ENCODE measurements at places on chromosomes 4 and X. TPM values are rescaled to one million over a fixed set of nuclear protein-coding genes. Genes with fewer than 3 reads are reported as not detected.

DNA sequence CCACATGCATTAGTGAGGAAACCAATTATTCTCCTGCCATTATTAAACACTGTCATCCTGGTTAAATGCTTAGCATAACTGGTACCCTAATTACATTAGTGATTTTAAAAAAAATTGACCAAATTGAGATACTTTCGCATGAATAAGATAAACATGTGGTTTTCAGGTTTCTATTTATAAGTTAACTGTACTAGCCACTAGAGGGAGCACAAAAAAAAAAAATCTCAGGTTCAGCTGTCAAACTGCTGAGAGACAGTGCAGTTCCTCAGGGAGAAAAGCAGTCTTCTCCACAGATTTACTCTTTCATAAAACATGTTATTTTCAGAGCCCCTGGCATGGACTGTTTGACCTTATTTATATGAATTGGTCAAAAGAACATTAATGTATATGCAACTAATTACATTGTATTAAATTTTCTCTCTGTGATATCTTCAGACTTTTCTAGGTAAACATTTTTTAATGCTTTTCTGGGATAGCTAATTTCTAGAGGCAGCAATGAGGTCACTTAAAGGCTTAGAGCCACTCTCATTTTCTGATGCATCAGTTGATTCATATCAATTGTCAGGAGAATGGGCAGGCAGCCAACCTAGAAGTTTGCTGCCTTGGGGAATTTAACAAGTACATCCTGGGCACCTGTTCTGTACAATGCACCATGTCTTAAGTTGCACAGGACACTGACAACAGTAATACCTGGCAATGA, 167.5 kb downstream of the CDS1 start:
- no peak for DNase-seq

DNA sequence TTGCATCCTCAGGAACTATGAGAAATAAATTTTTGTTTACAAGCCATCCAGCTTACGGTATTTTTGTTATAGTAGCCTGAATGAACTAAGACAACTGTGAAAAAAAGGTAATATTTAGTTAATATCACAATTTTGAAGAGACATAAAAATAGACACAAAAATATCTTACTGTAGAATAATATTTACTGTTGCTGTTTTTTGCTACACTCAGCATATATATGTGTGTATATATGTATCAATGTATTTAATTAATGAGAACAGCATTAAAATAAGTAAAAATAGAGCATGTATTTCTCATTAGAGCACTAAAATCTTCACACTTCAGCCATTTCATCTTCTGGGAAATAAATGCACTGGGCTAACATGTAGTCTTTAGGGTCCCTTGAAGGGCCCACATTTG, 24.6 kb downstream of the PPP3CA start:
- DNase-seq, result no peak

GRCh38 chrX:139563251-139563650, 32.7 kb downstream of the F9 start:
- DNase-seq, result no peak

GRCh38 chr4:104625706-104626105, 131.0 kb upstream of the CXXC4 start:
- DNase-seq, result no peak

Gene PPEF2
- polyA plus RNA-seq, result 0.06 TPM

DNA sequence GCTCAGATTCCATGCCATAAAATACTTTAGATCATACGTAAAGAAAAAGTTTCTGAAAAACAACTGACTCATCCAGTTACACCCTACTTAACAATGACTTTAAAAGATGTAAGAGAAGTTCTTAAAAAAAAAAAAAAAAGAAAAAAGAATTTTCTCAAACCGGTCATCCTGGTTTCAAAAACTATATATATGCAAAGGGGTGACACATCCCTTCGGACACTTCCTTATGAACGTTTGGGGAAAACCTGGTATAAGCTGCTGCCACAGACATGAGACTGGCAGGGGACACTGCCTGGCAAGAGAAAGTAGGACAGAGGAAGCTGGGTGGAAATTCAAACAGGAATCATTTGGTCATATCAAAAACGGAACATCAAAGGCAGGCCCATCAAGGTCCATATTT, 81.2 kb upstream of the PRSS48 start:
- DNase-seq, result no peak

DNA sequence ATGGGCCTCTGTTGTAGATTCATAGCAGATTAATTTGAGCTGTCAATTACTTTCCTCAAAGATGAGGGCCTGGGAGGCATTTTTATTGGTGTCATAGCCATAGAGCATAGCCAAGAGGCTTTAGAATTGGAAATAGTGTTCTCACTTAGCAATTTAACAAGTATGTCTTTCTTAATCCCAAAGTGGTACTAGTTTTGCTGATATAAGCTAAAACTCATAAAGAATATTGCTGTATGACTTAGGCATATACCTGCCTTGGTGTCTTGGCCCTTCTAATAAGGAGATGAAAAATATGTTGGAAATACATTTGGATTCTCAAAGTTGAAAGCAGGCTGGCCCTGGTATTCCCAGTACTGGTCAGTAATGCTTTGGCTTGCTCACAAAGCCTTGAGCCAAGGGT, 221.5 kb upstream of the CXCL13 start:
- no peak for DNase-seq
